ENCODE measurements at places on chromosomes 13 and 19. TPM values are rescaled to one million over a fixed set of nuclear protein-coding genes. Genes with fewer than 3 reads are reported as not detected.

DNA sequence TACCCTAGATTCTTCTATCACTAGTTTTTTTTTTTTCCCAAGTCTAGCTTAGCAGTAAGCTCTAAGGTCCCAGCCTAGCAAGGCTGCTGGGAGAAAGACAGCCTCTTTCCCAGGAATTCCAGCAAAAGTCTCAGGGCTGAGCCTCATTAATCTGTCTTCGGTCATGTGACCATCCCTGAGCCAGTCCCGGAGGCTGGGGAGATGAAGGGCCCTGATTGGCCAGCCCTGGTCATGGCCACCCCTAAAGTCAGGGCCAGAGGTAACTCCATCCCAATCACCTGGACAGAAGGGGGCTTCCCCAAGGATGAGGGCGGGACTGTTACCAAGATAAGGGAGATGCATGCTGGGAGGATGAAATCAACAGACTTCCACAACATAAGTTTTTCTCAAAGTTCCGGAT, 43.3 kb downstream of the CCNE1 start:
- H3K27ac ChIP-seq, result no peak overlapping the region
- no peaks in the 10 kb centered on the region for H3K36me3 ChIP-seq
- no peak for DNase-seq
- no peaks in the 10 kb centered on the region for H3K27me3 ChIP-seq

- peaks cover 8% of the 10 kb centered on the region for H3K4me1 ChIP-seq
- DNase-seq, result no peak
- no peak overlapping the region for H3K4me3 ChIP-seq
- peaks cover 12% of the 10 kb centered on the region for H3K36me3 ChIP-seq
- H3K27ac ChIP-seq, result no peak overlapping the region
These were observed 10.3 kb downstream of the COG6 start for GRCh38 chr13:39665763-39666162.

- H3K4me1 ChIP-seq, result no peaks in the 10 kb centered on the region
- H3K4me3 ChIP-seq, result no peak overlapping the region
- H3K36me3 ChIP-seq, result no peaks in the 10 kb centered on the region
- no peak overlapping the region for H3K27ac ChIP-seq
- no peak for DNase-seq
These were observed 503.1 kb downstream of the FOXO1 start for GRCh38 chr13:40163066-40164000.

- no peaks in the 10 kb centered on the region for H3K4me1 ChIP-seq
- H3K27ac ChIP-seq, result no peak overlapping the region
- no peaks in the 10 kb centered on the region for H3K27me3 ChIP-seq
- no peaks in the 10 kb centered on the region for H3K36me3 ChIP-seq
- DNase-seq, result no peak
- no peak overlapping the region for H3K4me3 ChIP-seq
These were observed 84.3 kb downstream of the NUFIP1 start for GRCh38 chr13:44904967-44905366.

DNA sequence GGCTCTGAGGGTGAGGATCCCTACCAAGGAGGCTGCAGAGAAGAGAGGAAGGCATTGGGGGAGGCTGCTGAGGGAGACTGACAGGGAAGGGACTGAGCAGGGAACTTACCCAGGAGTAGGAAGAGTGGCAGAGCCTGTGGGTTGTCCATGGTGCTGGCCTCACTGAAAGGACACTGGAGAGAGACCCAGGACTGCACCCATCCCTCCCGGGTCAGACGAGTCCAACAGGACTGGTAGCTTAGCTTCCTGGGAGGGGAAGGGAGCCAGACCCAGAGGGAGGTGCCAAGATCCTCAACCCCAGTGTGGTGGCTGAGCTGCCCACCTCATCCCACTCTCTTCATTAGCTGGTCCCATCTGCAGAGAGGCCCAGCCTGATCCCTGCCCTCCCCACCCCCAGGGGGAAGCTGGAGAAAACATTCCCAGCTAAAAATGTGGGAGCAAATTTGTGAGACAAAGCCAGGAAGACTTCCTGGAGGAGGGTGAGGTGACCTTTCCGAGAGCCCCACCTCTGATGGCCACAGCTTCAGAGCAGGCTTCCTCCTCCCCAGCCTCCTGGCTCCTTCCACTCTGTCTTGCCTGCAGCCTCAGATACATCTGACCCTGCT, at the start of gene VSIG10L:
Gene VSIG10L (minus strand): TSS at position 164 of the 605 bp plus-strand sequence. CDS start 15 bp downstream, at position 149.
- no peaks in the 10 kb centered on the region for H3K27me3 ChIP-seq
- H3K27ac ChIP-seq, result no peak within 1 kb of the TSS
- DNase-seq, result no peak
- H3K4me1 ChIP-seq, result peaks cover 8% of the 10 kb centered on the region

GRCh38 chr19:35856546-35857149, at the start of gene KIRREL2:
Gene KIRREL2 (plus strand): TSS chr19:35856911. CDS start chr19:35857120, 209 bp downstream.
- DNase-seq, result peak; percentile 21
- peaks cover 13% of the 10 kb centered on the region for H3K4me1 ChIP-seq
- H3K27ac ChIP-seq, result no peak within 1 kb of the TSS
- H3K4me3 ChIP-seq, result peak within 1 kb of the TSS; percentile 56
- H3K36me3 ChIP-seq, result no peaks in the 10 kb centered on the region

DNA sequence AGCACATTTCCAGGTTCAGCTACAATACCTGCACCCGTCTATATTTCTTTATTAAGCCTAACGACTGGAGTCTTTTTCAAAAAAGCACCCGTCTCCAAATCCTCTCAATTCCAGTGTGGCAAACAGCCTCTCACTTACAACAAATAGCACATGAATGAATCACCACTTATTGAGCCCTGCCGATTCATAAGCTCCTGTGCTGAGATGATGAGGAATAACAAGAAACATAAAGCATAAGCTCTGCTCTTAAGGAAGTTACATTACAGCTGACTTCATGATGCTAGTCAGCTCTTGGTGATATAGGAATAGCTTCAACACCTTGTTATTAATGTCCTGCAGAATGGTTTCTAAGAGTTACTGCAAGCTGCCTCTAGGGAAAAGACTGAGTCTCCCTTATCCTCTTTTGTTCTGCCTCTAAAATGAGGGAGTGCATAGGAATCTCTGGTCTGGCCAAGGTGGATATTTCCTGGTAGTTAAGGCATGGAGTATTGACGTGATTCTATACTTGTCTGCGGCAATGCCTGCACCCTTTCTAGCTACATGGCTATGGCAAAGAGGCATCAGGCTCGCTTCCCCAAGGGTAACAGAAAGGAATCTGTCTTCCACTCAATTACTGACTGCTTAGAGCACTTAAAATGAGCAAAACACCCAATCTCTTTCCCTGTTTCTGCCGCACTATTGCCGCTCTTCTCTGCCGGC, 195.7 kb downstream of the KLF12 start:
- H3K27me3 ChIP-seq, result no peaks in the 10 kb centered on the region
- no peaks in the 10 kb centered on the region for H3K36me3 ChIP-seq
- no peak overlapping the region for H3K4me3 ChIP-seq
- no peak overlapping the region for H3K27ac ChIP-seq
- peaks cover 36% of the 10 kb centered on the region for H3K4me1 ChIP-seq
- peak; percentile 74 for DNase-seq

DNA sequence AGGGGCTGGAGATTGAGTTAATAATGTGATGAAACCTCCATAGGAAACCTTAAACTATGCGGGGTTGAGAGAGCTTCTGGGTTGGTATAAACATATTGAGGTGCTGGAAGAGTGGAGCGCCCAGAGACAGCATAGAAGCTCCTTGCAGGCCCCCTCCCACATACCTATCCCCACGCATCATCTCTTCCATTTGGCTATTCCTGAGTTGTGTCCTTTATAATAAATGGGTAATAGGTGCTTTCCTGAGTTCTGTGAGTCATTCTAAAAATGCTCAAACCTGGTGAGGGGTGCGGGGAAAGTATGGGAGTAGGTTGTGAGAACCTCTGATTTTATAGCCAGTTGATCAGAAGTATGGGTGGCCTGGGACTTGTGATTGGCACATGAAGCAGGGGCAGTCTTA, 14.6 kb downstream of the CCDC122 start:
- H3K36me3 ChIP-seq, result no peaks in the 10 kb centered on the region
- no peak overlapping the region for H3K4me3 ChIP-seq
- H3K27me3 ChIP-seq, result no peaks in the 10 kb centered on the region
- H3K27ac ChIP-seq, result no peak overlapping the region
- H3K4me1 ChIP-seq, result no peaks in the 10 kb centered on the region
- DNase-seq, result no peak

GRCh38 chr19:1491114-1491848, at the start of gene REEP6:
Gene REEP6 (plus strand): TSS chr19:1491181. CDS start chr19:1491270, 89 bp downstream.
- H3K4me3 ChIP-seq, result peak within 1 kb of the TSS; percentile 56
- peak within 1 kb of the TSS; percentile 83 for H3K27ac ChIP-seq
- H3K36me3 ChIP-seq, result no peaks in the 10 kb centered on the region
- H3K27me3 ChIP-seq, result no peaks in the 10 kb centered on the region

DNA sequence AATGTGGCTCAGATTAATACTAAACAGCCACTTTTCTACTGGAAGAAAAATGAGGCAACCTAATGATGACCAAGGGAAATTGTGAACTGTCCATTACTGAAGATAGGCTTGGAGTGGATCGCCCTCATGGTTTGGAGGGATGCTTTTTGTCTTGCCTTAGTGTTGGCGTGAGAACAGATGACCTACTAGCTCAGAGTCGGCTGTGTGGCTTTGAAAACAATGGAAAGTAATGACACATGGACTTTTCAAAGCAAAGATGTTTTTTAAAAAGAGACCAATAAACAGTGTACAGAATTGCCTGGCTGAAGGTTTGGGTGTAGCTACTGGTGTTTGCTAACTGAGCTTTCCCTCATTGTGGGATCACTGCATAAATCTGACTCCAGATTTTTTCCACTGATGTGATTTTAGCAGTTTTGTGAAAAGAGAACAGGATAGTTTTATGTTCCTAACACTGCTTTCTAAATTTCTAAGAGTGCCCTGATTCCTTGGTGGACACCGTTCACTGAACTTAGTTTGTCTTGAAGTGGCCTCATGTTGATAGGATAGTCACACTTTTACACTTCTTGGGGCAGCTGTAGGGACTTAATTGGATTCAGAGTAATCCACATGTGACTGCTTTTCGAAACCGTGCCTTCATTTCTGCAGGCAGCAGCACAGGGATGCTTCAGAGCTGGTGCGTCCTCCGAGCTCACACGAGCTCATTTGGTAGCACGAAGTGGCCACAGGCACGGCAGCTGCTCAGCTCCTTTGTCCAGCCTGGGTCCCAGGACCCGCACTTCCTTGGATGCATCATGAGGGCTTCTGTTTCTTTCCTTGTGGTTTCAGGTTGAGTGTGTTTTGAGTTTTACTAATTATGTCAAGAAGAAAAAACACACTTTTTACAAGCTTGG, 4.3 kb downstream of the CEBPG start:
- no peaks in the 10 kb centered on the region for H3K27me3 ChIP-seq
- H3K27ac ChIP-seq, result no peak overlapping the region
- peaks cover 27% of the 10 kb centered on the region for H3K36me3 ChIP-seq
- DNase-seq, result no peak
- peaks cover 28% of the 10 kb centered on the region for H3K4me1 ChIP-seq

The PRODH2 gene
- total RNA-seq, result not detected

The MATK gene
- 3.5 TPM for total RNA-seq

The OR10H1 gene
- total RNA-seq, result not detected

The ZNF285 gene
- 3.9 TPM for total RNA-seq

The LPAR2 gene
- 17.2 TPM for total RNA-seq

The CYP2F1 gene
- not detected for total RNA-seq

The GPR4 gene
- not detected for total RNA-seq

The CYP2S1 gene
- 0.24 TPM for total RNA-seq

The RFX1 gene
- 19.5 TPM for total RNA-seq

All from A673 (cell line).